ENCODE measurements at places on chromosomes 3 and 15.

GRCh38 chr3:62548528-62549205 lies 175.3 kb upstream of the FEZF2 start:
- no peak overlapping the region for H3K27ac ChIP-seq
- peaks cover 17% of the 10 kb centered on the region for H3K27me3 ChIP-seq
- no peaks in the 10 kb centered on the region for H3K36me3 ChIP-seq
- H3K4me1 ChIP-seq = no peaks in the 10 kb centered on the region
- no peak for DNase-seq

DNA sequence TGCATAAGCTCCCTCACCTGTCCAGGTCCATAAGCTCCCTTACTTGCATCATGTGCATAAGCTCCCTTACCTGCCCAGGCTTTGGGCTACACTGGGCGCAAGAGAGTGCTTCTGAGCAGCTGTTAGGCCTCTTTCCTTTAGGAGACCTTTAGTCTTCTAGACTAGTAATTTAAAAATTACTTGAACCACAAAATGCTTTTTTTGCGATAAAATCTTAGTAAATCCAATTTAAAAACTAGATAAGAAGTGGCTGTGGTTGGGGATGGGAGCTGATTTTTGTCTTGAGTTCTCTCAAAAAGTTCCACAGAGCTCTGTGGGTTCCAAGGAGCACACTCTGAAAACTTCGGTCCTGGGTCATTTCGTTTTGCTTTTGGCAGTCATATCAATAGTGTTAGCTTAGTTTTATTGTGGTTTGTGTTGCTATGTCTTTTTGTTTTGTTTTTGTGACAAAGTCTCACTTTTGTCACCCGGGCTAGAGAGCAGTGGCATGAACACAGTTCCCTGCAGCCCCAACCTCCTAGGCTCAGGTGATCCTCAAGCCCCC lies 6.7 kb downstream of the CEMIP start:
- no peak overlapping the region for H3K27ac ChIP-seq
- no peaks in the 10 kb centered on the region for H3K36me3 ChIP-seq
- peaks cover 7% of the 10 kb centered on the region for H3K27me3 ChIP-seq
- DNase-seq = no peak
- H3K4me3 ChIP-seq = no peak overlapping the region
- H3K4me1 ChIP-seq = no peaks in the 10 kb centered on the region

- DNase-seq = peak; percentile 57
- peaks cover 20% of the 10 kb centered on the region for H3K27me3 ChIP-seq
- peaks cover 23% of the 10 kb centered on the region for H3K4me1 ChIP-seq
Measured at GRCh38 chr3:127629467-127630403, 750 bp downstream of the PODXL2 start.

GRCh38 chr3:128353361-128353965 lies 113.2 kb downstream of the DNAJB8 start:
- peaks cover 11% of the 10 kb centered on the region for H3K36me3 ChIP-seq
- H3K27me3 ChIP-seq = no peaks in the 10 kb centered on the region
- H3K4me3 ChIP-seq = no peak overlapping the region
- no peak for DNase-seq
- peak overlapping the region; percentile 33 for H3K27ac ChIP-seq
- H3K4me1 ChIP-seq = peaks cover 10% of the 10 kb centered on the region

DNA sequence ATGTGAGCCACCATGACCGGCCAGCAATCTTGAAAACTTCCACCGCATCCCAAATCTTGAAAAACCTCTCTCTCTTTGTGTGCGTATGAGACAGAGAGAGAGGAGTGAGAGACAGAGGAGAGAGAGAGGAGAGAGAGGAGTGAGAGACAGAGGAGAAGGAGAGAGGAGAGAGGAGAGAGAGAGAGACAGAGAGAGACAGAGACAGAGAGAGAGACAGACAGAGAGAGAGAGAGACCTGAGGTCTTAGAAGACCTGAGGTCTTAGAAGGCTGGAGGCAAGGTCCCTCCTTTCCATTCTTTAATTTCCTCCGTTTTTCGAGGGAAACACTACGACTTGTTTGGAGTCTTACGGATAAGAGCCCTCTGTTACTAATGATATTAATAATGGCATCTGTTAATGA lies 39.5 kb downstream of the TMEM40 start:
- no peaks in the 10 kb centered on the region for H3K36me3 ChIP-seq
- DNase-seq = no peak
- H3K4me1 ChIP-seq = peaks cover 7% of the 10 kb centered on the region
- peak overlapping the region; percentile 95 for H3K27ac ChIP-seq
- H3K4me3 ChIP-seq = no peak overlapping the region

DNA sequence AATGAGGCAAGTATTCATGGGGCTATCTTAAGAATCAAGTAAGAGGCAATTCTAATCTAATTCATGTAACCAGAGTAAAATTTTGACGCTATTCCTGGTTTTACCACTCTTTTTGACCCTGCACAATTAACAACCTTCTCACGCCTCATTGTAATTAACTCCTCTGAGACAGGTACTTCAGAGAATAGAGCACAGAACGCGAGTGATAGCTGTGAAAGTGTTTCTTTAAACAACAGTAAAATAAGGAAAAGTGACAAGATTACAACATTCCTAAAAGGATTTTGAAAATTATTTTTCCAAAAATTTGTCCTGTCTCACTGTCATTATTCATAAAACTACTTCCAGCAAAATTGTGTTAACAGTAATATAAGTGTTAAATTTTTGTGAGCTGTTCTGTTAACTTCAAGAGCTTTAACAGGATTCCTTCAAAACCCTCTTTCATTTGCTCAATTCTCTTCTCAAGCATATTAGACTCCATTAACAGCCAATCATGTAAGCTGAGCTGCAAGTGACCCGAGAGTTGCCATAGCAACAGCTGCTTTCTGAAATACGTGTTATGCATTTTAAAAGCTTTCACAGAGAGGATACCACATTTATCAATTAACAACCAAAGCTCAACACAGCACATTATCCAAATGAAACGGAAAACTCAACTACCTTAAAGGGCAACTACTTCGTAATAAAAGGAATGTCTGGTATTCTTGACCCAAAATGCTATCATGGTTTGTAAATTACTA lies 93.1 kb downstream of the STAG1 start:
- peaks cover 14% of the 10 kb centered on the region for H3K36me3 ChIP-seq
- no peak overlapping the region for H3K27ac ChIP-seq
- DNase-seq = no peak
- H3K27me3 ChIP-seq = no peaks in the 10 kb centered on the region

- H3K27me3 ChIP-seq = peaks cover 74% of the 10 kb centered on the region
- no peak for DNase-seq
- no peaks in the 10 kb centered on the region for H3K4me1 ChIP-seq
Measured at GRCh38 chr3:147356909-147357900, 49.1 kb downstream of the ZIC4 start.

- no peak for DNase-seq
- H3K4me3 ChIP-seq = no peak overlapping the region
- H3K27me3 ChIP-seq = peaks cover 7% of the 10 kb centered on the region
- no peak overlapping the region for H3K27ac ChIP-seq
- H3K36me3 ChIP-seq = no peaks in the 10 kb centered on the region
Measured at GRCh38 chr3:61360297-61360965, 109.2 kb upstream of the FHIT start.

DNA sequence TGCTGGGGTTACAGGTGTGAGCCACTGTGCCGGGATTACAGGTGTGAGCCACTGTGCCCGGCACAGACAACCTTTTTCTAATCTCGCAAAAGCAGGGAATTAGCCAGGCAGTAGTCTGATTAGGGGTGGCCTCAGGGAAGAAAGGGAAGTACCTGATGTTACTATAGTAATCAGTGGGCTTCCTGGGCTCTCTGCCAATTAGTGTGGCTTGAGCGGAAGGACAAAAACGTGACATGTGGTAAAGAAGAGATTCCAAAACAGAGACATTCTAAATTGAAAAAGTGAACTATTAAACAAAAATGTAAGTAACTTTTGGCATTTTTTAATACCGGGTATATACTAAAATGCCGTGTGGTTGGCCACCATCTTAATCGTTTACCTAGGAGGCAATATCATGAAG lies 48.1 kb downstream of the CFAP20DC start:
- no peaks in the 10 kb centered on the region for H3K36me3 ChIP-seq
- H3K27me3 ChIP-seq = no peaks in the 10 kb centered on the region

DNA sequence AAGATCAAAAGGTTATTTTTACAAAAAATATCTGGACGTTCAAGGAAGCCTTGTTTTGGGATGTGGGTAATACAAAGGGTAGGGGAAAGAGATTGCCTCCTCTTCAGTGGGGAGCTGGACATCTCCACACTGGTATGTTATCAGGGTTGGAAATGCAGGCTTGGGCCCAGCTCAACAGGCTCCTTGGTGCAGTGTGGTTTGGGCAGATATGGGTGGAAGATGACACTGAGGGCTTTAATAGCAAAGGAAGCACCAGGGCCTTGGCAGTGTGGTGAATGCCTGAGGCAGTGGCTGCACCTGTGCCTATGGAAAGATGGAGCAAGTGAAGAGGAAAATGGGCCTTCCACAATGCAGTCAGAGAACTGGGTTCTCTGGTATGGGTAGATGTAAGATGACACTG lies 11.2 kb upstream of the MED12L start:
- no peak for DNase-seq
- H3K36me3 ChIP-seq = no peaks in the 10 kb centered on the region
- H3K27ac ChIP-seq = no peak overlapping the region
- H3K4me3 ChIP-seq = no peak overlapping the region

DNA sequence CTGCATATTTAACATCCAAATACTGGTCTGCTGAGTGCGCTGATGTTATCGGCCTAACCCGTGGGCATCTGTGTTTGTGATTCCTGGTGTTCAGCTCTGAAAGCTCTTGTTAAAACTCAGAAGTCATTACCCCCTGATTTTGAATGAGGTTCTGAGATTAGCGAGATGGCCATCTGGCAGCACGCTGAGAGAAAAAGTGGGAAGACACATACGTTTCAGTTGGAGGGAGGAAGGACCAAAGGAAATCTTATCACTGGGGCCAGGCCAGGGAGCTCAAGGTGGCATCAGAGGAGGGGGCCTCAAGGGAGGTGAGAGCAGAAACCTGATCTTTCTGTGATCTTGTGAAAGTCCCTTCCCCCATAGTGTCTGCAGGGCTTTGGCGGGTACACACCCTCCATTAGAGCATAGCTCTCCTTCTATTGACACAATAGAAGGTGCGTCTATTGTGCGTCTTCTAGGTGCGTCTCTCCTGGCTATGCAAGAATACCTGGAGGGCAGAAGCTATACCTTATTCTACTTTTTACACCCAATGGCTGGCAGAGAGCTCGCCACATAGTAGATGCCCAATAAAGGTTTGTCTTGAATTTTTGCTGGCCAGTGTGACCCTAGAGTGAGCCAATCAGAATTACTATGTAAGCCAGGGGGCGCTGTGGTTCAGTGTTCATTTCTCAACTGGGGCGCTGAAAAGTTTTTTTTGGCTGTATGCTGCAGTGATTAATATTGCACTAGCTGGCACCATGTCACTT lies 182.4 kb downstream of the SHQ1 start:
- peak; percentile 41 for DNase-seq
- H3K27me3 ChIP-seq = peaks cover 35% of the 10 kb centered on the region
- no peak overlapping the region for H3K4me3 ChIP-seq
- no peaks in the 10 kb centered on the region for H3K4me1 ChIP-seq

DNA sequence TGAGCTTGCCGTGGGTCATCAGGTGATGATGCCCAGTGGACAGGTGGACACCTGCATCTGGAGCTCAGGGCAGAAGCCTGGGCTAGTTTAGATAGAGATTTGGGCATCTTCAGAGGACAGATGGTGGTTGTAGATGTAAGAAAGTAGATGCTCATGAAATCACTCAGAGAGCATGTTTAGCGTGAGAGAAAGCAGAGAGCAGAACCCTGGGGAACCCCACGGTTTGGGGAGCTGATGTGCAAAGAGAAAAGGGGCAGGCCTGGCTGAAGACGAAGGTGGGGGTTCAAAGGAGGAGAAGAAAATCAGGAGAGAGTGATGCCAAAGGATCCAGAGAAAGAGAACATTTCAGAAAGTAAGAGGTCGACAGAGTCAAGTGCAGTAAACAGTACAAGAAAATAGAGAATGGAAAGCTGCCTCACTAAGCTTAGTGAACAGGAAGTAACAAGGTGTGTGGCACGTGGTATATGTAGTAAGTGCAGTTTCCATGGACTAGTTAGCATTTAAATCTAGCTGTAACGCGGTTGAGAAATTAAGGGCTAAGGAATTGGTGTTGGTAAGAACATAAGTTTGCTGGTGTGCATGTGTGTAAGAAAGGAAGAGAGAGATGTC lies 13.5 kb downstream of the TIGIT start:
- H3K4me3 ChIP-seq = peak overlapping the region; percentile 41
- H3K27ac ChIP-seq = peak overlapping the region; percentile 54
- peaks cover 19% of the 10 kb centered on the region for H3K4me1 ChIP-seq
- peaks cover 9% of the 10 kb centered on the region for H3K36me3 ChIP-seq

GRCh38 chr15:68389041-68389930 lies 42.7 kb downstream of the ITGA11 start:
- H3K27ac ChIP-seq = no peak overlapping the region
- H3K36me3 ChIP-seq = peaks cover 14% of the 10 kb centered on the region
- DNase-seq = no peak
- H3K4me3 ChIP-seq = no peak overlapping the region

- peaks cover 12% of the 10 kb centered on the region for H3K4me1 ChIP-seq
- DNase-seq = no peak
- H3K27ac ChIP-seq = no peak overlapping the region
- H3K4me3 ChIP-seq = no peak overlapping the region
- peaks cover 9% of the 10 kb centered on the region for H3K36me3 ChIP-seq
- no peaks in the 10 kb centered on the region for H3K27me3 ChIP-seq
Measured at GRCh38 chr3:50028346-50028745, 60.4 kb upstream of the RBM5 start.

- H3K27ac ChIP-seq = no peak overlapping the region
- no peak for DNase-seq
- H3K27me3 ChIP-seq = peaks cover 4% of the 10 kb centered on the region
- H3K4me3 ChIP-seq = no peak overlapping the region
Measured at GRCh38 chr3:104956620-104957345, 409.9 kb upstream of the ALCAM start.

GRCh38 chr3:184234224-184234623 lies 4.8 kb downstream of the VWA5B2 start:
- peaks cover 12% of the 10 kb centered on the region for H3K36me3 ChIP-seq
- peaks cover 47% of the 10 kb centered on the region for H3K27me3 ChIP-seq
- peaks cover 8% of the 10 kb centered on the region for H3K4me1 ChIP-seq

GRCh38 chr15:50277370-50277769 lies 11.8 kb upstream of the HDC start:
- H3K4me1 ChIP-seq = no peaks in the 10 kb centered on the region
- no peak for DNase-seq
- H3K27me3 ChIP-seq = no peaks in the 10 kb centered on the region
- H3K4me3 ChIP-seq = no peak overlapping the region
- H3K27ac ChIP-seq = no peak overlapping the region

Measured in naive B cell (primary cell).